ENCODE measurements at places on chromosomes 12 and 14. TPM values are rescaled to one million over a fixed set of nuclear protein-coding genes. Genes with fewer than 3 reads are reported as not detected.

DNA sequence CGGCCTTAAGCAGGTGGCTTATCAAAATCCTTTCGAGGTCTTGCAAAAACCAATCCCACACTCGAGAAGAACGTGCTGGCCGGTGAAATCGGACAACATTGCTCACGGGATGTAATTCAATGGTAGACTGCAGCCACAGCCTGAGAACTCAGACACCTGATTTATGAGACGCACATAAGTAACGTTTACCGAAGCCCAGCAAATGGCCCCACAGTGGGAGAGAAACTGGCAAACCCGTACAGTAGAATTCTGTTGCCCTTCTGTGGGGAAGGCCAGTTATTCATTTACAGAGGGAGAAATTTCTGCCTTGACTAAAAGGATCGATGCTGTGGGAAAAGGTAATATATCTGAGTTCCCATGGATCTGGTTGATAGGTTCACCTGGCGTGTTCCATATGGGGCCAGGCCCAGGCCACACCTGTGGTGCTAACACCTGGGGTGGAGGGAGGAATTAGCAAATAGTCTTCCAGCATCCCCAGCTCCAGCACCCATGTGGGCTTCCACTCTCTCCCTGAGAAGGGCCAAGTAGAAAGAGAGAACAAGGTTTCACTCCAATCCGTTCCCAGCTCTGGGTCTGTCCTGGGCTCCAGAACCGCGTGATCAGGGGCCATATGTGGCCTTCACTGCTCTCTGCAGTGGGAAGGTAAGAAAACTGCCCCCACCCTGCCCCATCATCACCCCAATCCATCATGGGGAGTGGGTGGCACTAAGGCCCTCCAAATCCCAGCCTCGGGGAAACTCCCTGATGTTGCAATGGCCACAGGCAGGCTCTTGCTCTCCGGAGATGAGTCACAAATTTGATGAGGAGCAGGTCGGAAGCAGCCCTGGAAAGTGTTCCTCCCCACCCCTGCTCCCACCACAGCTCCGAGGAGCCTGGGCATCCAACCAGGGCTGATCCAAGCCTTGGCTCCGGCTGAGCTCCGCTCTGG, 12.7 kb downstream of the BDKRB1 start:
- peak; percentile 99 for DNase-seq

The TTC6 gene
- total RNA-seq, result under 0.01 TPM

GRCh38 chr14:105013150-105013785, 7.6 kb downstream of the CDCA4 start:
- peak; percentile 10 for DNase-seq

DNA sequence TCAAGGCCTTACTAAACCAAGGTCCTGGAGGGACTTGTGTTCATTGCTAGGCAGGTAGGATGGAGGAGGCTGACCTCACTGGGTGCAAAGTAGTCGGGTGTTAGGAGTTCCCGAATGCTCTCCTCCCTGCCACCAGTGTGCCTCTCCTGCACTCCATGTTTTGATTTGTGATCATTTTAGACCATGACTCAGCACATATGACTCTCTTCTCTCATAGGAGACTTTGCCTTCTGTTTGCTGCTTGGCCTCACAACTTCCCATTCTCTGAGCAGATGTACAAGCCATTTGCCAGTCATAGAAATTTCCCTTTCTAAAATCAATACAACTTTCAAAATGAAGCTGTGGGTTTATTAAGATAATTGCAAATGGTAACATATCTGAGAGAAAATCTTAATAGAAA, 46.6 kb upstream of the LRIG3 start:
- DNase-seq, result peak; percentile 49

- DNase-seq, result no peak
Observed at GRCh38 chr14:98689951-98690350, 582.0 kb downstream of the BCL11B start.

DNA sequence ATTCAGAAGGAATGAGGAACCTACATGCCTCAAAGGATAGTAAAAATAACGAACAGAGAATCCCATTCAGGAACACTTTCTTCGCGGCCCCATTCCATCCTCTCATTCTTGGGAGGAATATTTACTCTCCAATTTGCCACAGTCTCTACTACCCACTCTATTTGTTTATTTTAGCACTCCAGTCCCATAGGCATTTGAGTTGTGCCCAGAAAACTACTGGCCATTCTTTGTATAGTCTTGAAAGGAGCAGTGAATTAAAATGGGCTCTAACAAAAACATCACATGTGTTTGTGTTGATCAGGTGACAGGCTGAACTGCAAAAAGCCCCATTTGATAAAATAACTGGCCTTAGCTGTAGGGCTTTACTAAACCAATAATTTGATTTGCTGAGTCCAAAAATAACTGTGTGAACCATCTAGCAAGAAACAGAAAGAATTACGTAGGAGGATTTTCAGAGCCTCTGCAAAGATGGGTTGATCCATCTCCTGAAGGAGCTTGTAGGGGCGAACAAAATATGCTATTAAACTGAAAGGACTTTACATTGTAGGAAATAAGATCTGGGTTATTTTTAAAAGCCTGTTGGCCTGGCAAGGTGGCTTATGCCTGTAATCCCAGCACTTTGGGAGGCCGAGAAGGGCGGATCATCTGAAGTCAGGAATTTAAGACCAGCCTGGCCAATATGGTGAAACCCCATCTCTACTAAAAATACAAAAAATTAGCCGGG, 142.3 kb upstream of the CPNE8 start:
- no peak for DNase-seq

The DTX1 gene
- not detected for total RNA-seq

DNA sequence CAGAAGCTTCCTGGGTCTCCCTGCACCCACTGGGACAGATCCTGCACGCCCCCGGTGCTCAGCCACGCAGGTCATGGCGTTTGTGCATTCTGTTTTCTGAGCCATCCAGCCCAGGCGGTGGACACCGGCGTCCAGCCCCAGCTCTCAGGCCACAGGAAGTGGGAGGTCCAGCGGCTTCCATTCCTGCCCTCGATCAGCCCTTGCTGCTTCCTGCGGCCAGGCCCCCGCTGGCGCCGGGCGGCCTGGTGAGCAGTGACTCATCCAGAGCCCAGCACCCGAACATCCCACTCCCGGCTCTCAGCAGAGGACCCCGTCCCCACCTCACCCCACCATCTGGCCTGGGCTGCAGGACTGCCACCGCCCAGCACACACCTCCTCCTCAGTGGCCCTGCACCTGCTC, 18.0 kb upstream of the NUDT14 start:
- peak; percentile 19 for DNase-seq

GRCh38 chr14:61532763-61533162, 162.6 kb upstream of the HIF1A start:
- DNase-seq, result no peak

- peak; percentile 72 for DNase-seq
Observed at GRCh38 chr12:67747869-67748742, 99.6 kb downstream of the DYRK2 start.

The RNASE7 gene
- not detected for total RNA-seq

DNA sequence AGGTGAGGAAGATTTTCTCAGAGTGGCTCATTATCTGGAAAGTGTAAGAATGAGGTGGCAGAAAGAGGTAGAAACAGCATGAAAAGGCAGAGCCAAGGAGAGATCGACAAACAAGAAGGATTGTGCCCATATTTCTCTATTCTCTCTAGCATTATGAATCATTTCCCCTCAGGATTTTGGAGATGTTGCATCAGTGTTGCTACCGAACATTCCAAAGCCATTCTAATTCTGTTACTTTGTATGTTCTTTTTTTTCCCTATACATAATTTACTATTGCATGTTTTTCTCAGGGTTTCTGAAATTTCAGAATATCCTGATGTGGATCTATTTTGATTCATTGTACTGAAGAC, 61.4 kb downstream of the KICS2 start:
- peak; percentile 73 for DNase-seq

DNA sequence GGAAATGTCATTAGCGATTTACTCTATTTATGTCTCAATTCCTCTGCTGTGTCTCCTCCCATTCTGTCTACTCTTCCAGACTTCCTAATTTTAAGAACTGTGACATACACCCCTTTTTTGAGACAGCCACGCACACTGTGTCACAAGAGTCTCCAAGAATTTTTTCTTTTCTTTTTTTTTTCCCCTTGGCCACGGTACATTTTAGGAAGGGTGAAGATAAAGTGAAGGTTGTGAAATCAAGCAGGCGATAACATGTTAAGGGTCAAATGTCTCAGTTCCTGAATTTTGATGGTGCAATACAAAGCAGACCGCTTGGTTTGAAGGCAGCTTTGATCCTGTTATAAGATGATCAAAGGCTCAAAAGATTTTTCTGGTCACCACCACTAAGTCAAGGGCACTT, 4.3 kb downstream of the OLR1 start:
- DNase-seq, result no peak

The BCDIN3D gene
- total RNA-seq, result 2.3 TPM

DNA sequence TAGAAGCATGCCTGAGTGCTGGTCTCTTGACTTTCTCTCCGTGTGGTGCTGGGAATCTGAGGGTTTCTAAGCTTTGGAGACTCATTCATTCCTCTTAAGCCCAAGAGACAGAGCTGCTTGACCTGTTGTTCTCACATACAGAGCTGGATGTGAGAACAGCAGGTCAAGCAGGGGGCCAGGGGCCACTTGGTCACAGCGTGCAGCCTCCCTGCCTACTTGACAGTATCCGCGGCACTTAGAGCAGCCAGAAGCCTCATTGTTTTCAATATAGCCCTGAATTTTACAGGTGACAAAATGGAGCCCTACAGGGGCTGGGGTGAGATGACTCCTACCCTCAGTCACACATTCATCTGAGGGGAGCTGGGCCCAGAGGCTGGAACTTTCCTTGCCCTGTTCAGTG, 88.9 kb downstream of the ESRRB start:
- DNase-seq, result no peak

The IL31 gene
- total RNA-seq, result not detected

The CNTN1 gene
- total RNA-seq, result 0.18 TPM

DNA sequence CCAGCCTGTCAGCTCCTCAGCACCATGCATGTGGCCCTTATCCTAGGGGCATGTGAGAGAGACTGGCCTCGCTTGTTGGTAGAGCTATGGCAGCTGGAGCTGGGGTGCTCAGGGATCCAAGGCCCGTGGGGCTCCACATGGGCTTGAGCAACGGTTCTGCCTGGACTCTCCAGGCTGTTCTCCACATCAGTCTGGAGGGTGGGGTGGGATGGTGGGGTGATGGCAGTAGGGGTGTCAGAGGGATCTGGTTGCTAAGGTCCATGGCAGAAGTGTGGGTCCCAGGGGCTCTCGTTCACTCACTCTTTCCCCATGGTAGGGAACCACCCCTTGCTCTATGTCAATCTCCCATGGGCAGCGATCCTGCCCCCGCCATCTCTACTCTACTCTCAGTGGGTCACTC, 622.6 kb downstream of the LRFN5 start:
- no peak for DNase-seq

The TTC5 gene
- total RNA-seq, result 28.6 TPM

DNA sequence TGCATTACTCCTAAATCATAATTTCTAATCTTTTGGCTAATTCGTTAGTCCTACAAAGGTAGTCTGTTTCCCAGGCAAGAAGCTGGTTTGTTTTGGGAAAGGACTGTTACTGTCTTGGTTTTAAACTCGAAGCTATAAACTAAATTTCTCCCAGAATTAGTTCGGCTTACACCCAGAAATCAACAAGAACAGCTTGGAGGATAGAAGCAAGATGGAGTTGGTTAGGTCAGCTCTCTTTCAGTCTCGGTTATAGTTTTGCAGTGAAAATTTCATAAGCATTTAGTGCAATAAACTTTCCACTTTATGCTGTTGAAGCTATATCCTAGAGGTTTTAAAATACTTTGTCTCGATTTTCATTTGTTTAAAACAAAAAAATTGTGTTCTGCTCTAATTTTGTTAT, 100.3 kb downstream of the SLCO1A2 start:
- no peak for DNase-seq

- peak; percentile 82 for DNase-seq
Observed at GRCh38 chr14:58864751-58865513, 227.2 kb downstream of the DACT1 start.

- no peak for DNase-seq
Observed at GRCh38 chr12:66813137-66813892, 134.4 kb upstream of the GRIP1 start.

DNA sequence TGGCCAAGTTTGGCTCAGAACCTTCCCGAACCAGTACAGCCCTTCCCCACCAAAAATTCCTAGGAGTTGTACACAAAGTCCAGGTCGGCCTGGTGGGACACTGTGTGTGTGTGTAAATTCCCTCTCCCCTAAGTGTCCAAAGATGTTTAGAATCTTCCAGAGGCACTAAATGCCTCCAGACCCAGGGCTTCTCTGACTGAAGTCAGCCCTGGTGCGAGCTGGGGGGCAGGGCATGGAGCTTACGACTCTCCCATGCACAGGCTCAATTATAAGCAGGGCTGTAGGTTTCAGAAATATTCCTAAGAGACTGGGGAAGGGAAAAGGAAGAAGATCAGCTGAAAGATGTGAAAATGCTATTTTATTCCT, 106.9 kb upstream of the ATF7IP start:
- no peak for DNase-seq

GRCh38 chr12:32568228-32568627, 110.9 kb upstream of the DNM1L start:
- DNase-seq, result peak; percentile 90

The RPL10L gene
- total RNA-seq, result not detected

DNA sequence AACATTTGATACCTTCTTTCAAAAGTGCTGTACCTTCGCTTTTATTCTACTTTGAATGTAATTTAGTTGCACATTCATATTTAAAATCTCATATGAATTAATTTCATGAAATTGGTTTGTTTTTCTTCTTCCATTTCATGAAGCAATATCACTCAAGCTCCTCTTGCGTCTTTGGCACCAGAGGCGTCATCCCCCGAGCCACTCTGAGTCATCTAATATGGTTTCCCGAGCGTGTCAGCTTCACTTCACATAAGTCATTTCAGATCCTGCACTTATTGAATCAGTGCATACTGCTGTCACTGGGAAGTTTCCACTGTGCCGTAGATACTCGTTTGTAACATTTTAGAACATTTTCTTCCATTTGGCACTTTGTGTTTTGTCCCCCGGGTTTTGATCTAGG, 105.6 kb downstream of the SLC25A47 start:
- peak; percentile 66 for DNase-seq

The OTUB2 gene
- total RNA-seq, result 2.2 TPM

- no peak for DNase-seq
Observed at GRCh38 chr14:42624980-42625761, 1018.5 kb downstream of the LRFN5 start.

DNA sequence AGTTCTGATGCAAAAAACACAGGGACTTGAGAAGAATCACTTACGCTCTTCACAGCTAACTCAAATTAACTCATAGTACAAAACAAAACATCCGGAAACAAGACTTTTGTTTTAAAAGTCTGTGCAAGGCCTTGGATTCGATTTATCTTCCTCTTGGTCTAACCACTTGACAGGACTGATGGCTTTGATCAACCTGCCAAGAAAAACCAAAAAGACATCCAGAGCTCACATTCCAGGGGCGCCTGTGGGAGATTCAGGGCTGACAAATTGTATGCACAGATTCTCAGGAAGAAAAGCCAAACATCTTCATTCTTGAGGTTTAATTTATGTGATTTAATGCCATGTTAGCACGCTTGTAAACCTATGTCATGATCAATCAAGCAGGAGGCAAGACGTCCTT, 129.1 kb upstream of the TMCC3 start:
- DNase-seq, result peak; percentile 26

The ARHGEF40 gene
- total RNA-seq, result 18.1 TPM

The NGDN gene
- 49.8 TPM for total RNA-seq

DNA sequence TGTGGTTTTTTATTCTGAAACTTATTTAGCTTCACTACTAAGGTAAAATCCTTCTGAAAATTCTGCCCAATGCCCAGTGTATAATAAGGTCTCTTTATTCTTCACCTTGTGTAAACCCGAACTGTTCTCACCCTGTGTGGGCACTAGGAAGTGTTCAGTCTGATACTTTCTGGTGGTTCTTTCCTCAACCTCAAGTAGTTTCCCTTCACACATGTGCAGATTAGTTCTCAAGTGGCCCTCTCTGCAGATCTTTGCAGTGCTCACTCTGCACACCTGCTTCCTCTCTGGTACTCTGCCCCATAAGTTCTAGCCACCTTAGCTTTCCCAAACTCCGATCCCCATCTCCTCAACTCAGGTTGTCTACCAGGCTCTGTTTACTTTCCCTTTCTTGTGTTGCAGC, 61.6 kb downstream of the RAD51B start:
- DNase-seq, result no peak
